ENCODE measurements at places on chromosomes 2 and 18.

- DNase-seq = no peak
Observed at GRCh38 chr2:11154016-11154922, 998 bp upstream of the SLC66A3 start.

DNA sequence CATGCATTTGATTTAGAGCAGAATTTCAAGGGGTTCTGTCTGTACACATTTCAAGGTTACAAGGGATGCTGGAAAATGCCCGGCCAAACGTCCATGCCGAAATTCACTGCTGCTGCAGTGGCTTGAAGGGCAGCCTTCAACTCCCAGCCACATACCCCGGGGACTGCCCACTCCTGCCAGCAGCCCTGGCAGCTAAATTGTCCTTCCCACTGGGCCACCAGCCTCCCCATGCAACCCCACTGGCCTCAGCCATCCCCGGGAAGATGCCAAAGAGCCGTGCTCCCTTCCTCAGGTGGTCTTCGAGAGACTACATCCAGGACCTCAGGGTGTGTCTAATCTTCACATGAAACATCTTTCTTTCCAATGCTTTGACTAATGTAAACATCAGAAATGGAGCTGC, 478.7 kb upstream of the MYT1L start:
- no peak for DNase-seq

- DNase-seq = peak; percentile 78
Observed at GRCh38 chr18:9022397-9023155, 79.9 kb upstream of the NDUFV2 start.

DNA sequence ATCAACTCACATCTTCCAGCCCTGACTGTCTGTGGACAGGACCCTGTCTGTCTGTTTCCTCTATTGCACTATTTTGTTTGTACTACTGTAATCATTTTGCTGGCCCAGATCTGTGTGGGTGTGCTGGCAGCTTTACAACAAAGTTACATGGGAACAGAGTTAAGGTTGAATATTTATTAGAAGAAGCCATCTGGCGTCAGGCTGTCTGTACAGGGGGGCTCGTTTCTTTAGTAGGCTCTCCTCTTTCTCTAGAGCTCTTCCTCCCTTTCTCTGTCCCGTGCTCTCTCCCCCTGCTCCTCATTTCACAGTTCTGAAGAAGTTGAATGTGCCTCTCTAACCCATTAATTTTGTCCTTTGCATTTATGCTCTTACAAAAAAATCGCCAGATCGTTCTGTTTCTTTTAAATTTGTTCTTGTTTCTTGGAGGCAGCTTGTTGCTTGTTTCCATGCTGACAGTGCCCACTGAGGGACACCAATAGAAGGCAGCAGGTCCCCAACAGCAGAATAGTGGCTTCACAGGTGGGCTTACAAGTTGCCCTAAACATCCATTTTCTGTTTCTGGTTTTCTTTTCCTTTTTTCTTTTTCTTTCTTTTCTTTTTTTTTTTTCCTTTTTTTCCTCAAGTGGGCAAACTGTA, 315.2 kb upstream of the ZEB2 start:
- peak; percentile 47 for DNase-seq

GRCh38 chr2:230944123-230944653, 19.1 kb upstream of the GPR55 start:
- DNase-seq = peak; percentile 23

DNA sequence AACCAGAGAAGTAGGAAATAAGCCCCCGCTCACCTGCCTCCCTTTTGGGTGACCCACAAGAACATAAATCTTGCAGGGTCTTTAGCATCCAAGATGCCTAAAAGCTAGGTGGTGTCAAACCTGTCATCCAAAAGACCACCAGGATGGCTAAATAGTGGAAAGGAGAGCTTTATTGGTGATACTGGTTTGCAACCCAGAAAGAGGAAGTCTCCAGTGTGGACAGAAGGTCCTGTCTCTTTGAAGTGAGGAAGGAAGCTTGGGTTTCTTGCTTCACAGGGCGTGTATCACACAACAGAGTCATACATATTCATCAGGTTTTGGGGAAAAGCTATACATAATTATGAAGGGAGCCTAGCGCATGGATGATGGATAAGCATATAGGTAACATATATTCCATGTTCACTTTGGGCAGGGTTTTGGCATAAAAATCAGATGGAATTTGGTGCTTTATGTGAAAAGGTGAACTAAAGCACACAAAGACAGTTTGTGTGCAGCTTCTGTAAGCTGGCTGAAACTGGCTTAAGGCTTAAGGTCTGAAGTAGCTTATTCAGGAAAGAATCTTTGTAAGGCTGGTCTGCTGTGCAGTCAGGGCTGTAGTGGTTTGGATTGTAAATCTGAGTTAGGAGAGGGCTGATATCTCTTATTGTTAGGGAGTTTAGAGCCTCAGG, 102.2 kb upstream of the MSH2 start:
- peak; percentile 86 for DNase-seq

GRCh38 chr2:240731178-240731545, 39.5 kb downstream of the AQP12A start:
- DNase-seq = no peak

GRCh38 chr18:48645427-48646002, 106.7 kb downstream of the CTIF start:
- no peak for DNase-seq

GRCh38 chr2:100059638-100060037, 82.8 kb downstream of the AFF3 start:
- DNase-seq = no peak

Data from inflammatory macrophage (primary cell).